Effector memory CD8-positive, alpha-beta T cell (primary cell): ENCODE measurements at places on chromosomes 11 and 22.

DNA sequence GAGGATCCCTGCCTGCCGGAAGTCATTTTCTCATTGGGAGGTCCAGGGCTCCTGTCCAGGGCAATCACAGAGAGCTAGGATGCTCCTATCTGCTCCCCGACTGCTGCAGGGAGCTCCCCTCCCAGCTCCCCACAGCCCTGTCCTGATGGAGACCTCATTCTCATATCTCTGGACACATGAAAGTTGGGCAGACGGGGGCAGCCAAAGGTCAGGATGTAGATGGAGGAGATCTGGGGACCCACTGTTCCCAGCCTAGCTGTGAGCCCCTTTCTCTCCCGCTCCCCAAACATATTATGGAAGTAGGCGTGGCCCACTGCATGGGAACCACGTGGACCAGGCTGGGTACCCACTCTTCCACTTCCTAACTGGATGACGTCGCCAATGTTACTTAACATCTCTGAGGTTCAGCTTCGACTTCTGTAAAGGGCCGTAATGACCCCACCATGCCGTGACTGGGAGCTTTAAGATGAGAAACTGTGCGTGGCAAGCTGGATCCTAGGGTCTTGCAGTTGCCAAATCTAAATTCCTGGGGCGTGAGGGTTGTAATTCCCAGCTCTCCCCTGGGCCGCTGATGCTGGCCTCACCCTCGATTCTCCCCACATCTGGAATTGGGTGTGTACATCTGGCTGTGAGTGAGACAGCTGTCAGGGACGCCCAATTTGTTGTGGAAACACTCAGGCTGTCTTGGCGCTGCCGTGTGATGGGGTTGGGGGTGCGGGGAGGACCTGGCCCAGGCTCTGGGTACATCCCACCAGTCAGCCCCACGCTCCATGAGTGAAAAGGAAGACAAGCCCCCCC is 1.8 kb downstream of the CDC42EP2 start:
- H3K27ac ChIP-seq, result no peak overlapping the region
- peak overlapping the region; percentile 74 for H3K4me3 ChIP-seq

GRCh38 chr11:34825670-34826383 is 90.4 kb downstream of the APIP start:
- DNase-seq, result no peak
- no peak overlapping the region for H3K27ac ChIP-seq
- no peaks in the 10 kb centered on the region for H3K4me1 ChIP-seq

DNA sequence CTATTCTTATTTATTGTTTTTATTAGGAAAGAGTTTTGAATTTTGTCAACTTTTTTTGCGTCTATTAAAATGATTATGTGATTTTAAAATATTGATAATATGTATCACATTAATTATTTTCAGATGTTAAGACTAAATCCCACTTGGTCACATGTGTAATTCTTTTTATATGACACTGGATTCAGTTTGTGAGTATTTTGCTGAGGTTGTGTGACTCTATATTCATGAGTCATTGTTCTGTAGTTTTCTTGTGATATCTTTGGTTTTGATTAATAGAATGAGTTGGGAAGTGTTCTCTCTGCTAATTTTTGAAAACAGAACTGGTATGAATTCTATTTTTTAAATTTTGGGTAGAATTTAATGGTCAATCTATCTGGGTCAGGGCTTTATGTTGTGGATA is 317.9 kb downstream of the ETS1 start:
- H3K4me1 ChIP-seq, result peaks cover 19% of the 10 kb centered on the region
- DNase-seq, result no peak
- H3K27me3 ChIP-seq, result no peaks in the 10 kb centered on the region
- no peak overlapping the region for H3K27ac ChIP-seq
- H3K36me3 ChIP-seq, result peaks cover 13% of the 10 kb centered on the region

GRCh38 chr11:78770931-78771330 is 196.3 kb upstream of the NARS2 start:
- no peak for DNase-seq
- no peaks in the 10 kb centered on the region for H3K4me1 ChIP-seq
- H3K27me3 ChIP-seq, result peaks cover 30% of the 10 kb centered on the region
- H3K36me3 ChIP-seq, result no peaks in the 10 kb centered on the region

- no peak overlapping the region for H3K4me3 ChIP-seq
- no peak for DNase-seq
- no peak overlapping the region for H3K27ac ChIP-seq
- peaks cover 9% of the 10 kb centered on the region for H3K27me3 ChIP-seq
- H3K4me1 ChIP-seq, result no peaks in the 10 kb centered on the region
These were observed 152.4 kb upstream of the ZC3H12C start for GRCh38 chr11:109940816-109941215.

DNA sequence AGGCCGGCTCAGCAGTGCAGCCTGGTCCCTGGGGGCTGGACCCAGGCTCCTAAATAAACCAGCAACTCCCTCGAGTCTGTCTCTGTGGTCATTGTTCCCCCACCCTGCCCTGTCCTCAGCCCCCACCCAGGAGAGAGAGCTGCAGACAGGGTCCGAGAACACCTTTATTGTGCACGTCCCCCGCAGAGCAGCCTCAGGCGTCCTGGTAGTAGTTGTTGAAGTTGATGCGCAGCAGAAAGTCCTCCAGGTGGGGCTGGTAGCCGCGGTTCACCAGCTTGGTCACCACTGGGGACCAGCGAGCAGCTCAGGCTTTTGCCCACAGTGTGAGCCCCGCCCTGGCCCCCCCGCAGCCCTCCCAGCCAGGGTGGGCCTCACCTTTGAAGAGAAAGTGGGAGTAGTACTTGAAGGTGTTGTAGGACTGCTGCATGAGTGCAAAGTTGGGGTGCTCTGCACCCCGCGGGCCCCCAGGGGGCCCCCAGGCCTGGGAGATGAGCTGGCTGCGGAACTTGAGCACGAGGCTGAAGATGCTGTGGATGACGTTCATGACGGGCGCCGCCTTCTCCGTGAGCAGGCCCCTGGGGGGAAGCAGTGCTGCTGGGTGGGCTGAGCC is 16.8 kb downstream of the SELENOO start:
- no peak overlapping the region for H3K27ac ChIP-seq
- H3K27me3 ChIP-seq, result no peaks in the 10 kb centered on the region
- H3K4me3 ChIP-seq, result no peak overlapping the region
- no peak for DNase-seq
- peaks cover 81% of the 10 kb centered on the region for H3K36me3 ChIP-seq

GRCh38 chr11:48052183-48053044 is 72.1 kb downstream of the PTPRJ start:
- no peak overlapping the region for H3K4me3 ChIP-seq
- DNase-seq, result no peak
- peaks cover 6% of the 10 kb centered on the region for H3K36me3 ChIP-seq
- H3K4me1 ChIP-seq, result peaks cover 76% of the 10 kb centered on the region

GRCh38 chr11:88680806-88681205 is 343.3 kb upstream of the CTSC start:
- H3K27ac ChIP-seq, result no peak overlapping the region
- no peak overlapping the region for H3K4me3 ChIP-seq
- no peaks in the 10 kb centered on the region for H3K27me3 ChIP-seq
- DNase-seq, result no peak
- no peaks in the 10 kb centered on the region for H3K36me3 ChIP-seq

DNA sequence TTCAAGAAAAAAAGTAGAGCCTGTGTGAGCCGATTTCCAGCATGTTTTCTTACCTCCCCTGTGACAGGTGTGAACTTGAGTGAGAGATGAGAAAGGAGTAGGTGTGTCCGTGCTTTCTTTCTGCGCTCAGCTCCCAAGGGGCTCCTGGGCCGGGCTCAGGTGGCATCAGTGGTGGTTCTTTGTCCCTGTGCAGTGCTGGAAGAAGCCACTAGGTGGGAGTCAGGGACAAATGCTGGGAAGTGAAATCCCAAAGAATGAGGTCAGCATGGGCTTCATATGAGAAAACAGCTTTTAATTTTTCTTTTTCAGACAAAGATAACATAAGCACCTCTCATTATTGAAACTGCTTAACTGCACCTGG is 57.8 kb downstream of the PPFIBP2 start:
- no peak overlapping the region for H3K4me3 ChIP-seq
- no peak for DNase-seq
- H3K4me1 ChIP-seq, result peaks cover 7% of the 10 kb centered on the region
- H3K27me3 ChIP-seq, result peaks cover 17% of the 10 kb centered on the region

DNA sequence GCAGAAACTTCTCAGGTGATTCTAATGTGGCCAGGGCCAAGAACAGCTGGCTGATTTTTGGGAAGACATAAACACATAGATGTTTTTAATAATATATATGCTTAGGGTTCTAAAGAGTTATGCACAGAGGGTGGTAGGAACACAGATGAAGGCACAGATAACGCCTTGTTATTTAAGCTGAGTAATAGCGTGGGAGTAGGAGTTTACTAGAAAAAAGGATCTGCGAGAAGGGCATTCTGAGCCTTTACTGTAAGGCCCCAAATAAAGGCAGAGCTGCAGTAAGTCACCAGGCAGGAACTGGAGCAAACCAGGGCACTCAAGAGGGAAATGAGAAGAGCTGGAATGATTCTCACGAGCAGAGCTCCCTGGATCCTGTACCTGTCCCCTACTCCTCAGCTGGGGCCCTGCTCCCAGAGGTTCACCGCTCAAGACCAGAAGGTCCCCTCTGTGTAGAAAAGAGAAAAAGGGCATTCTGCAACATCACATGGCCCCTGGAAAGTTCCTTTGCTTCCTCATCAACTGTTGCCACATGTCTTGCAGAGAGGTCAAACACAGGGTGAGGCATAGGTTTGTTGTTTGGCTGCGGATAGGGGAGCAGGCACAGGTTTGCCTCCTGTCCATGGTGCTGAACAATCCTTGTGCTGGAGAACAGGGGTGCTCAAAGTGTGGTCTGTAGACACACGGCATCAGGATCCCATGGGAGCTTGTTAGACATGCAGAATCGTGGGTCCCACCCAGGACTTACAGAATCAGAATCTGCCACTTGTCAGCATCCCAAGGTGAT is 125.7 kb downstream of the TENM4 start:
- no peaks in the 10 kb centered on the region for H3K27me3 ChIP-seq
- no peak for DNase-seq
- no peak overlapping the region for H3K27ac ChIP-seq
- H3K4me1 ChIP-seq, result no peaks in the 10 kb centered on the region
- no peaks in the 10 kb centered on the region for H3K36me3 ChIP-seq

DNA sequence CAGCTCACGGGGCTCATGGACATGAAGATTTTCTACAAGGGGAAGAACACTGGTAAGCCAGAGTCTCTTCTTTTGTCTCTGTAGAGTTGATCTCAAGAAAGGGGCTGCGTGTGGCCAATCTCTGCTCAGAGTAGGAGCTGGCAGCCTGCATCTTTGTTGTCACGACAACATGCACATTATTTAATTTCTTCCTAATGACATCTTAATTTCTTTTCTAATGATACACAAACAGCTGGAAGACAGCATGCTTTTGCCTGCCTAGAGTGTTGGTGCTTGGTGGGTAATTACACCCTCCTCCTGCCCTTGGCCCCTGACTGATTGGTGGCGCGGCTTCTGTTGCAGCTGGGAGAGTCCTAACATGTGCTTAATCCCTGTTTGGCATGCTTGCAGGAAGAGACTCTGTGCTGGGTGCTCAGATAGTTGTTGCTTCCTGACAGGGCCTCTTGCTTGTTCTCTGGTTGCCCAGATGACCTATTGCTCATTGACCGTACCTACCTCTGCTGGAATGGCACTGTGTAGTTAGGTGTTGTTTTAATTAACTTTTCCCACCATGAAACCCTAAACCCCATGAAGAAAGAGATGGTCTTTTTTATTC is 106.9 kb upstream of the SORL1-AS1 start:
- no peak for DNase-seq
- no peaks in the 10 kb centered on the region for H3K27me3 ChIP-seq
- H3K4me1 ChIP-seq, result peaks cover 51% of the 10 kb centered on the region
- no peak overlapping the region for H3K4me3 ChIP-seq

DNA sequence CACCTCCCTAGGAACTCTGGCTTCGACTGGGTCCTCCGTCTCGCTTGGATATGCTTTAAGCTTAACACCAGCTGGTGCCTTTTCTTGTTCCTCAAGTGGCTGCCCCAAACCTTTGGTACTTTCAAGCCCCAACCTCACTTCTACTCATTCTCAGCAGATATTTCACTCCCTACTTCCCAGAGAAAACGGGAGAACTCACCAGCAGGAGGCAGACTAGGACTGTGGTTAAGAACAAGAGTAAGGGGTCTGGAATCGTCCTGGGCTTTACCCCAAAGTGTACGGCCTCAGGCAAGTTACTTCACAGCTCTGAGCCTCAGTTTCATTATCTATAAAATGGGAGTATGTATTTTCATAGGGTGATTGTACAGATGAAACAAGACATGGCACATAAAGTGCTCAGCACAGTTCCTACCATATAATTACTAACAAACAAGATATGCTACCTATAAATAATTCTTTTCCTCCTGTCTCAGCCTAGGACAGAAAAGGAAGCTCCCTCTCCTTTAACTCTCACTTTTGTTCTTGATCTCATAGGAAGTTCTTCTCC is 37.8 kb downstream of the PAMR1 start:
- no peaks in the 10 kb centered on the region for H3K4me1 ChIP-seq
- H3K27me3 ChIP-seq, result peaks cover 38% of the 10 kb centered on the region
- H3K36me3 ChIP-seq, result no peaks in the 10 kb centered on the region
- no peak for DNase-seq
- no peak overlapping the region for H3K4me3 ChIP-seq
- no peak overlapping the region for H3K27ac ChIP-seq

DNA sequence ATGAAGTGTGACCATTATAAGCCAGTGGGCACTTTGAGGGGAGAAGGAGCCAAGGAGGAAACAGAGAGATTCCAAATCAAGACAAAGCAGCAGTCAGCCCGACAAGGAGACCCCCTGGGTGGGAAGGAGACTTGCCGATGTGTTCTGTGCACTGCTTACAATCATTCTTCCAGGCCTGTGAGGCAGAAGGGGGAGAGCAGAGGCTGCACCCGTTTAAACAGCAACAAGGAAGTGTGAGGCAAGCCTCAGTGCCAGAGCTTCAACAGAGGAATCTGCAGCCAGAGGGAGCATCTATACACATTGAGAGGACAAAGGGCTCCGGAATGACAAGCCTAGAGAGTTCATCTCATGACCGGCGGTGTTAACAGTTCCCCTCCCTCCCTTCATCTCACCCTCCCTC is 121.1 kb downstream of the NXPE2 start:
- no peaks in the 10 kb centered on the region for H3K4me1 ChIP-seq
- no peak overlapping the region for H3K4me3 ChIP-seq
- no peak for DNase-seq

DNA sequence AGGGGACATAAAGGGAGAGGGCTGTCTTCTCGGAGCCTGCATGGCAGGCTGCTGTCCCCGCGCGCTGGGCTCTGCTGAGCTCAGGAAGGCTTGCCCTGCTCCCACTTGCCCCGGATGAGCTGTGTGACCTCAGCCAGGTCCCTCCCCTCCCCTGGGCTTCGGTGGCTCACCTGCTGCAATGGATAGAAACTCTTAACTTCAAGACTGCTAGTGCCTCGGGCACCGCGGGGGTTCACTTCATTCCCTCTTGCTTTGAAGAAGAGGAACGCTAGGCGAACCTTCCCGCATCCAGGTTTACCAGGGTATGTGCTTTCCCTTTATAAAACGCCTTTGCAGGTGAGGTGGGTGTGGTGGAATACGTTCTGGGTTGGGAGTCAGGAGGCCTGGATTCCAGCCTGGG is 115.0 kb downstream of the PHF21B start:
- no peaks in the 10 kb centered on the region for H3K4me1 ChIP-seq
- H3K36me3 ChIP-seq, result no peaks in the 10 kb centered on the region
- H3K27ac ChIP-seq, result no peak overlapping the region
- H3K4me3 ChIP-seq, result no peak overlapping the region
- no peak for DNase-seq

- no peaks in the 10 kb centered on the region for H3K4me1 ChIP-seq
- no peaks in the 10 kb centered on the region for H3K27me3 ChIP-seq
- H3K4me3 ChIP-seq, result no peak overlapping the region
- DNase-seq, result no peak
- peaks cover 5% of the 10 kb centered on the region for H3K36me3 ChIP-seq
These were observed 22.2 kb downstream of the ZNF280B start for GRCh38 chr22:22486132-22486899.
